ENCODE measurements at places on chromosomes 6 and 20. TPM values are rescaled to one million over a fixed set of nuclear protein-coding genes. Genes with fewer than 3 reads are reported as not detected.

- DNase-seq: peak; percentile 83
These were observed 171.8 kb upstream of the AKAP12 start for GRCh38 chr6:151067684-151068596.

DNA sequence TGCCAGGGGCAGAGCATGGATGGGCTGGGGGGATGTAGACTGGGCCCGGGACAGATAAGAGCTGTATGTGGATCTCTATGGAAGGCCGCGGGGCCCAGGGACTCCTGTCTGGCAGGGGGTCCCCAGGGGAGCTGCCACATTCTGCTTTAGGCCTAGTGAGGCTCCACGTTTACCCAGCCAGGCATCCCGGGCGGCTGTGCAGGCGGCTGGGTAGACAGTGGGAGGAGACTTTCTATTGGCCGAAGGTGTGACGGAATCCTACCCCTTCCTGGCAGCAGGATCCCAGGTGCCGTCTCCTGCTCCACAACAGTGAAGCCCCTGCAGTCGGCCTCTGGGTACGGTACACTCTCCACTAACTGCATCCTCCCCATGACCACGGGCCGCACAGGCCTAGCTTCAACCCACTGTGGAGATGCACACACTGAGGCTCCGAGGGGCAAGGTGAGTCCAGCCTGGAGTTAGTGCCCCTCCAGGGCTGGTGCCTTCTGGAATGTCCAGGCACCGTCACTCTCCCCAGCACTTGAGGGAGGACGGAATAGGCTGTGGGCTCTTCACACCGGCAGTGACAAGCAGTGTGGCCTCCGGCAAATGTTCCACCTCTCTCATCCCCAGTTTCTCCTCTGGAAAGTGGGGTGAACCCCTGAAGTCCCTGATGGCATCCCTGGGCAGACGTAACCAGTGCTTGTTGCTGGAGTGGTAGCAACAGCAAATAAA, 36.8 kb upstream of the ZBP1 start:
- DNase-seq: peak; percentile 19

GRCh38 chr20:58403272-58403671, 14.2 kb downstream of the VAPB start:
- no peak for DNase-seq

DNA sequence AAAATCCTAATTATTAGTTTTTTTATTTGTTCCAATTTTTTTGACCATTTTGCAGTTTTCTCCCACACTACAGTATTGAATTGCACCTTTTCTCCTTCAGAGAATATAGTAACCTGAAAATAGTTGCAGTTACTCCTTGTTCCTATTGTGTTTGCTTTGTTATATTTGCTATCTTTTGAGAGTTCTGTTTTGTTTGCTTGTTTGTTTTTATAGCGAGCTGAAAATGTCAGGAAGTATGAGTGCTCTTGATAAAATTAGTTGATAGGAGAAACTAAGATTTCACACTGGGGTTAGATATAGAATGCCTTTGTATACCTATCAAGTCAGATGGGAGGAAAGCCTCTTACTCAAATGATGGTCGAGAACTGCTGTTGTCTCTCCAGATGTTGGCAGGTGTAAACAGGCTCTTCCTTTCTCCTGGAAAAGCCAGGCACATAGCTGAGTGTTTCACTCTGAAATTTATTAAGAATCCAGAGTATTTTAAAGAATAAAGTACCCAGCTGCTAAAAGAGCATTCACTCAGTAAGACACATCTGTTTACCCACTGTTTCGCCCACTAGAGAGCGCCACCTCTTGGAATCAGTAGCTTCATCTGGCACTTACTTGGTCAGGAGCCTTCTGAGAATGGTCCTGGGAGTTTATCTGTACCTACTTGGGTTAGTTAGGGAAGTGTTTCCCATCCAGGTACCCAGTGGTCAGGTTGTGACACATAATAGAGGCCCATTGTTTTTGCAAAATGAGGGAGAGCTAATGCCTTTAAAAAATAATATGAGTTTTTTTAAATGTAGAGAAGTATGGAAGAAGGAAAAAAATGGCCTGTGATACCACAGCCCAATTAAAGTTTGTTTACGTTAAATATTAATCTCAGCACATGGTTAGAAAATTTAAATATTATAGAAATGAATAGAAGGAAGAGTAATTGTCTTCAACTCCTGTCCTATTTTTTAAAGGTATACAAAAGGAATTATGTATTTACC, 11.2 kb downstream of the NT5DC1 start:
- DNase-seq: no peak

- no peak for DNase-seq
These were observed 59.1 kb upstream of the NEDD9 start for GRCh38 chr6:11291582-11291981.

- no peak for DNase-seq
These were observed 126.9 kb downstream of the SYCP2 start for GRCh38 chr20:59806578-59806975.

- DNase-seq: no peak
These were observed 47.5 kb downstream of the TRAM2 start for GRCh38 chr6:52529311-52529710.

DNA sequence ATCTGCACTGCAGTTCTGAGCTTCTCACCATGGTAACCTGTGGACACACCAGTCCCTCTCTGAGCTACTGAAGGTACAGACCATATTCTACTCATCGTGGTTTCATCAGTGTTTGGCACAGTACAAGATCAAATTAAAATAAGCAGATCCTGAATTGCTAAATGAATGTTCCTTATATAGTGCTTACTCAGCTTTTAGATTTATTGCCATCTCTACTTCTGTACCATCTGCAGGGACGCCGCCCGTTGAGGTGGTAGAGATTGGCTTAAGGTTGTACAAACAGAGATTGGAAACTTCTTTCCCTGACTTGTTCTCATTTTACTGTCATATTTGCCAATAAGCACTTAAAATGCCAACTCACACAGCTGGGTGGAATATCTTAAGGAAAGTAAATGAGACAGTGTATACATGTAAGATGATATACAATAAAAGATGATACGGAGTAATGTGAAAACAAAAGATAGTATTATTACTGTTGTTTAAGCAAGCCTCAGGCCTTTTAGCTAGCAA, 223.4 kb upstream of the FOXQ1 start:
- DNase-seq: no peak

DNA sequence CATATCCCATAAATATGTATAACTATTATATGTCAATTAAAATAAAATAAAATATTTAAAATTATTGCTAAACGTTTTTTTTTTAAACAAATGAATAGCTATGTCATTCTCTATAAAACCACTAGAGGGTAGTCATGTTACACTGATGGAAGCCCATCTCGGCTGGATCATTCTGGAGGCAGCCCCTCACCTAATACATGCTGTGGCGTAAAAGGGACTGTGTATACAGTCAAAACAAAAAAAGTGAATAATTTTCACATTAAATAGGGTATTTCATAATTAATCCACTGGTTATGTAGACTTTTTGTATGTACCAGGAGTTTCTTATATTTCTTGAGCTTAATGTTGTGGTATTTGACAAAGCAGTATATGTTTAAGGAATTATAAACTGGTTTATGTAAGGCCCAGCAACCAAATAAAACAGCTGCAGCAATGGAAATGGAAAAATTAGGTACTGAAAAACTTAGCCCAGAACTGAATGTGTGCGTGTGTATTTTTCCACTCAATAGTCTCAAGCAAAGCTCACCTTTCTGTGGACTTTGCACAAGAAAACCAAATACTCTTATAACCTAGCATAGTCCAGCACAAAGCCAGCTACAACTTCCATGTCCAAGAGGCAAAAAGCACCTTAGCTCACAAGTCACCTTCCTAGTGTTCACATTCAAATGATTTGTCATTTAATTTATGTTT, 81.7 kb downstream of the COL9A1 start:
- DNase-seq: no peak

- DNase-seq: no peak
These were observed 67.0 kb upstream of the SMIM29 start for GRCh38 chr6:34315780-34316179.

GRCh38 chr20:39885975-39886649, 802.9 kb downstream of the MAFB start:
- DNase-seq: no peak

GRCh38 chr6:170293341-170294231, 2.7 kb upstream of the DLL1 start:
- no peak for DNase-seq

DNA sequence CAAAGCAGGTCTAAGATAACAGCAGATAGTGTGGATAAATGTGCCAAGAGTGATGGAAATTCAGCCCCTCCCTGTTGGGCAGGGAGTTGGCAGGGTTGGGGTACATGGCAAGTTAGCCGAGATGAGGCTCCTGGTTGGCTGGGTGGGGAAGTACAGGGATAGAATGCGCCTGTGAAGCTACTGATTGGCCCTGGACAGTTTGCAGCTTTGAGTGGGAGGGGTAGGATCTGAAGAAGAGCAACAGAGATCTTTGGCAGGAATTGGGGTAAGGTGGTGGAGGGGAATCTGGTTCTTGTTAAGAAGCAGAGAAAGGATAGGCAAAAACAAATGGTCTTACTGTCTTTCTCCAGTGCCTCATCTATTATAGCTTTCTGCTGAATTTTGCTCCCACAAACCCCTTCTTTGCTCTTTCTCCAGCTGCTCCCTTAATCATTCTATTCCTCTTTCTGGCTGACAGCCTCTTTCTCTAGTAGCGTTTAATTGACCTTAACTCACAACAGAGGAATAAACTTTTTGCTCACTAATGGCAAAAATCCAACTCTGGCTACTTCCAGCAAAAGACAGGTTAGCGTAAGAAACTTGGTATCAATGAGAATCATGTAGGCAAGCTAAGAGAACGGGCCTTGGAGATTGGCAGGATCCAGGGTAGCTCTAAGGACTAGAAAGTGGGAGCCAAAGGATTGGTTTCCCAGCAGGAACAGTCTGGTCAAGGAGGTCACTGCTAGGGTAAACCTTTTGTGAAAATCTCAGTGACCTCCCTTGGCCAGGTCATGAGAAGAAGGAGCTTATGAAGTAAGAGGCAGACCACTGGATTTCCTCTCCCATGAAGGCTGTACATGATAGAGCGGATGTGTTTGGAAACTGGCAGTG, 86.3 kb upstream of the CARMIL1 start:
- no peak for DNase-seq

DNA sequence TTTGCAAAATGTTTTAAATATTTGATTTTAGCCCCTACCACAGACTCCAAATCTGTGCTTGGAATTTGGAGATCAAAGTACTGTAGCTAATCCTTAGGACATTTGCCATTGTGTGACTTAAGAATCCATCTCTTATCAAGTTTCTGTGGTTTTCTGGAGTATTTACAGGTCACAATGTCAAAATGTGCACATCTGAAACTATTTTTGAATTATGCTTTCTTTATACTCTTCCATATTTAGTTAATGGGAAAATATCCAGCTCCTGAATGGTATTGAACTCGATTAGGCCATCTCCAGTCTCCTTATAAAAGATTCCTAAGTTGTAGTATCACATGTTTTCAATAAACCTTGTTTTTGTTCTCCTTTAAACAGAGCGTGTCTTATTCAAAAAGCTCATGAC, 162.5 kb downstream of the KHDC1L start:
- DNase-seq: no peak

- peak; percentile 51 for DNase-seq
These were observed 242.5 kb downstream of the TTLL2 start for GRCh38 chr6:167567142-167568033.

DNA sequence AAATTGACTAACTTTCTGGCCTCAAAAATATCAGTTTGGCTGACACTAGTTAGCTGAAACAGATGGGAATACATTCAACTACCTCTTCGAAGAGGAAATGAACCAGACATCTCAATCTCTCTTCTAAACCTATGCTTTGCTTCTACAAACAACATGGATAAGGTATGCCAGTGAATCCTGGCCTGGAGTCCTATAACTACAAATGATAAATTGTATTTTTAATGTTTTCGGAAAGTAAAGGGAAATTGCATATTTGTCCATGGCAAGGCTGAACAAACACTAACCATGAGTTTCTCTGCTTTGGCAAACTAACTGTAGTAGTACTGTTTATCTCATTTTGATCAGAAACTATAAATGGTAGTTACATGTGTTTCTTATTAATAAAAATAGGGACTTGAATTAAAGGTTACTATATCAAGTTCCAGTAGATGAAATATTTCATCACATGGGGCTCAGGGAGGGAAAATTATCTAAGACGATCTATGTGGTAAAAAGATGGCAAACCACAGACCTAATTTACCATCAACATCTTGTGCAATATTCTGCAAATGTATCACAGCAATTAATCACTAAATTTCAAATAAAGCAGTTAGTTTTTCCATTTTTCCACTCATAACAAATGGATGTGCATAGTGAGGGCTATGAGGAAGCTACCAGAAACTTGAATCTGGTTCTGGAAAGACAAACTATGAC, 76.8 kb downstream of the COL12A1 start:
- DNase-seq: no peak

DNA sequence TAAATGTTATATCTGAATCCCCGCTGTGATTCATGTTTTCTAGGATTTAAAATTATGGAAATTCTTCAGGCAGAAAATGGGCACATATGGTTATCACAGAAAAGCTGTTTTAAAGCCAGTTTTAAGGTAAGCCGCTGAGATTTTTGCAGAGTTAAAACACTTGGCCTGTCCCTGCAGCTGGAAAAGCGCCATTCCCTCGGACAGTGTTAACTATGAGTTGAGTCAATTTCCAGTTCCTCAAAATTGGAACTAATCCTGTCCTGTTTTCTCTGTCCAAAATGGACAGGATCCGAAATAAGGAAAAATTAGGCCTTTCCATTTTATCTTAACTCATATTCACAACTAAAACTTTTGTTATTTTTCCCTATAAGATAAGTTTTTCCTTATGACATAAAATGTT, 225.2 kb downstream of the SAMD5 start:
- DNase-seq: no peak

GRCh38 chr6:39973661-39974060, 39.4 kb upstream of the MOCS1 start:
- no peak for DNase-seq

DNA sequence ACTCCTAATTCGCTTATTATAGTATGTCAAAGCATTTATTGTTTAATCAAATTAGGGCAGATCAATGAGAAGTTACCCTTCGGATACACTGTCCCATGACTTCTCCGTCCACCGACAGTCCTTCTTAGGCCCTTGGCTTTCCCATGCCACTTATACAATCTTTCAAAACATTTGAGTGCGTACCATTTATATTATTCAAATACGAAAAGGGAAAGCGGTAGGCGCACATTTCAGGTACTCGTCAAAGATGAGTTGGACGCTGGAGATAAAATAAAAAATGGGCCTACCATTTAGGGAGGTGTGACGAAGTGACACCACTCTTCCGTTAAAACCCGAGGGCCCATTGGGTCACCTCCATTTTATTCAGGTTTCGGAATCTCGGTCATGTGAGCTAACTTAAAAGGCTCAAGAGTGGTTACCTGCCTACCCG, 542 bp upstream of the AFG1L start:
- DNase-seq: no peak

Gene RIMS1
- total RNA-seq: 0.99 TPM

Gene SLC4A11
- 4.8 TPM for total RNA-seq

Gene POPDC3
- total RNA-seq: 0.71 TPM

Gene GJA10
- total RNA-seq: not detected

Gene PHACTR1
- 53.3 TPM for total RNA-seq

Gene ZSCAN31
- total RNA-seq: 7.1 TPM

Gene ECT2L
- total RNA-seq: 3.1 TPM

Gene VSX1
- total RNA-seq: not detected

Gene ENPP1
- 2.0 TPM for total RNA-seq

Measured in left lung (tissue), 14 donors.